ENCODE measurements at places on chromosomes 7 and 10.

- no peak for DNase-seq
These were observed 75.9 kb downstream of the HIBADH start for GRCh38 chr7:27586825-27587224.

- no peak for DNase-seq
These were observed 173.9 kb downstream of the WNT2 start for GRCh38 chr7:117148971-117149370.

GRCh38 chr10:71065659-71066058 lies 146.7 kb upstream of the UNC5B start:
- no peak for DNase-seq

- no peak for DNase-seq
These were observed 54.0 kb downstream of the CH25H start for GRCh38 chr10:89153116-89153515.

- no peak for DNase-seq
These were observed 582.6 kb downstream of the CALN1 start for GRCh38 chr7:71829515-71829914.

DNA sequence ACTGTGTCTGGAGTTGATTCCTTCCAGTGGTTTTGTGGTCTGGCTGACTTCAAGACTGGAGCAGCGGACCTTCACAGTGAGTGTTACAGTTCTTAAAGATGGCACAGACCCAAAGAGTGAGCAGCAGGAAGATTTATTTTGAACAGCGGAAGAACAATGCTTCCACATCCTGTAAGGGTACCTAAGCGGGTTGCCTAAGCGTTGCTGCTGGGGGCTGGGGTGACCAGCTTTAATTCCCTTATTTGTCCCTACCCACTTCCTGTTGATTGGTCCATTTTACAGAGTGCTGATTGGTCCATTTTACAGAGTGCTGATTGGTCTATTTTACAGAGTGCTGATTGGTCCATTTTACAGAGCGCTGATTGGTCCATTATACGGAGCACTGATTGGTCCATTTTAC lies 13.2 kb downstream of the AKR1B15 start:
- DNase-seq: peak; percentile 25

GRCh38 chr7:20151708-20152456 lies 65.3 kb downstream of the MACC1 start:
- DNase-seq: no peak
